ENCODE measurements at places on chromosomes 1 and 21. TPM values are rescaled to one million over a fixed set of nuclear protein-coding genes. Genes with fewer than 3 reads are reported as not detected.

GRCh38 chr1:47643306-47644211 lies 205.7 kb downstream of the FOXD2 start:
- DNase-seq = no peak

DNA sequence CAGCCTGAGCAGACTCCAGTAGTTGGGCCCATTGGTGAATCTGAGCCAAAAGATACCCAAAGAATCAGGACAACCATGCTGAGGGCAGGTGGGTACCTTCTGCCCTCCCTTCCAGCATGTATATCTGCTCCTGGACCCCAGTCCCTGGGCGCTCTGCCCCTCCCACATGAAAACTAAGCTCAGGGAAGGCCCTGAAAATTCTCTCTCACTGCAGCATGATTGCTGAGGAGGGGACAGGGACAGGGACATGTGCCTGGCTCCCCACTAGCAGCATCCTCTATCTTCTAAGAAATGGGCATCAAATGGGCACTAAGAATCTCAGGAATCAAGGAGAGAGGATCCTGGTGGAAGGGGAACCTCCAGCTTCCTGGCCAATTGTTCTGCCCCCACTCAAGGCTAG lies 446.0 kb downstream of the MATN1 start:
- no peak for DNase-seq

DNA sequence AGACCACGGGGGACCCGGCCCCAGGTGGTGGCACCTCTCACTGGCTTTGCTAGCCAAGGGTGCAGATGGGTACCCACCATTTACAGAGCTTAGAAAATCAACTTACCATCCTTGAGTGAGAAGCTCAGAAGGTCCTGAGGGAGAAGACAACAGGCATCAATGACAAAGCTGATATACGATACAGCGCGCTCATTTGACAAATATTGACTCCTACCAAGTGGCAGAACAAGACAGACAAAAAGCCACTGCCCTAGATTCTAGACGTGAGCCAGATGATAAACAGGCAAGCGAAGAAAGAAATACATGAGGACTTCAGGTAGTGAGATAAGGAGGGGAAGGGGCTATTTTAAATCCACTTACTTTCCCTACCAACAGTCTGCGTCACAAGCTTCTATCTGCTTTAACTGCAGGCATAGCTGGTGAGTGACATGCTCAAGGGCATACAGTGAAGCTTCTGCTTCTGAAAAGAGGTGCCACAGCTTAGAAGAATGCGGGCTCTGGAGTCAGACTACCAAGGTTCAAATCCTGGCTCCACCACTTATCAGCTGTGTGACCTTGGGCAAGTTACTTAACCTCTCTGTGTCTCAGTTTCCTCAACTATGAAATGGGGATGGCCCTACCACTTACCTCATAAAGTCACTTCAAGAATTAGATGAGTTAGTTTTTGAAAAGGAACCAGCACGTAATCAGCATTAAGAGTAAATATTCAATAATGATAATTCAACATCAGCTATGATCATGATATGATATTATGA lies 29.1 kb downstream of the TMCO4 start:
- DNase-seq = no peak

DNA sequence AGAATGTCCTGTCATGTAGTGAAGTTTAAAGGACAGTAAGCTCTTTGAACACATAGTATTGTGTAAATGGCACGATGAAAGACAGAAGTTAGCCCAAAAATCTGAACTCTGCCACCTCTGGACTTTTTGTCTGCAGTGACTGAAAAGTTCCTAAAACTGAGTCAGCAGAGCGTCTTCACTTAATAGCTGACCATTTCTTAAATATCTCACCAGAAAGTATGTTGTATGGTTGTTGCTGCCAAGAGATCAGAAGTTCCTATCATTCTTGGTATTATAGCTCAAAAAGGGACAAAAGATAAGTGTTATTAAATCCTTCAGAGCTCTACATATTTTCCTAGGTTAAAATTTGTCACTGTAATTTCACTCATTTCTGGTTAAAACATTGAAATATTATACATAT lies 1003.0 kb downstream of the TTLL7 start:
- DNase-seq = no peak

The CLDN8 gene
- polyA plus RNA-seq = 1.1 TPM

The DYNLT5 gene
- 1.9 TPM for polyA plus RNA-seq

DNA sequence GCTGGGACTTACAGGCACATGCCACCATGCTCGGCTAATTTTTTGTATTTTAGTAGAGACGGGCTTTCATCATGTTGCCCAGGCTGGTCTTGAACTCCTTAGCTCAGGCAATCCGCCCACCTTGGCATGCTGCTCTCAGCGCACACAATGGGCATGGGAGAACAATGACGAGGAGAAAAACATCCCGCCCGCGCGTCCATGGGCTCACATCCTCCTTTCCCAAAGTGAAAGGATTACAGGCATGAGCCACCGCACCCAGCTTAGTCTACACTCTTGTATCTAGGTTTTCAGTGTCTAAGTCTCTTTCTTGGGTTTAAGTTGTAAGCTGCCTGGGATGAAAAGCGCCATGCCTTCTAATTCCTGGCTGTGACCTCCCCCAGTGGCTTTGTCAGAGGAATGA lies 37.9 kb downstream of the CDK18 start:
- no peak for DNase-seq

Data from left renal pelvis (tissue), 4 donors.